ENCODE measurements at places on chromosomes 1 and 21.

DNA sequence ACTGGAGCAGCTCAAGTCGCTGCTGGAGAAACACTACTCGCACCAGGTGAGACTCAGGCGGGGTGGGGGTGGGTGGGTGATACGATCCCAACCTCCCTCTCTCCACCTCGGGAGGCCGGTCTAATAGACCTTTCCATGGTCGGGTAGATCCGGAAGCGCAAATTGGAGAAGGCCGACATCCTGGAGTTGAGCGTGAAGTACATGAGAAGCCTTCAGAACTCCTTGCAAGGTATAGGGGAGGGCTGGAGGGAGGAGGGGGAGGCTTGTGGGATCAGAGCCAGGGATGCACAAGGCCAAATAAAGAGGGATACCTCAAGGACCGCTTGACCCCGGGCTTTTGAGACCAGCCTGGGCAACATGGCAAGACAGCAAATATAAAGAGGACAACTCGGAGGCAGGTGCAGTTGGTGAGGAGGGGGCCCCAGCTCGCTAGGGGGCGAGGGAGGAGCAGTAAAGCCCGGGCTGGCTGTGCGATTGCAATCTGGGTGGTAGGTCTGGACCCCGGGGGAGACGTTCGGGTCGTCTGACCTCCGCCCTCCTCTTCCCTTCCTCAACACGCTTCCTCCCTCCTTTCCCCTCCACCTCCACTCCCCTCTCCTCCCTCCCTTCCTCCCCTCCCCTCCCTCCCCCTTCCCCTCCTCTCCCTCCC, 546 bp downstream of the HES3 start:
- DNase-seq = no peak

- DNase-seq = no peak
These were observed 1.8 kb downstream of the RAB13 start for GRCh38 chr1:153984123-153984894.

- no peak for DNase-seq
These were observed 15.9 kb downstream of the SHISA4 start for GRCh38 chr1:201904579-201904978.

DNA sequence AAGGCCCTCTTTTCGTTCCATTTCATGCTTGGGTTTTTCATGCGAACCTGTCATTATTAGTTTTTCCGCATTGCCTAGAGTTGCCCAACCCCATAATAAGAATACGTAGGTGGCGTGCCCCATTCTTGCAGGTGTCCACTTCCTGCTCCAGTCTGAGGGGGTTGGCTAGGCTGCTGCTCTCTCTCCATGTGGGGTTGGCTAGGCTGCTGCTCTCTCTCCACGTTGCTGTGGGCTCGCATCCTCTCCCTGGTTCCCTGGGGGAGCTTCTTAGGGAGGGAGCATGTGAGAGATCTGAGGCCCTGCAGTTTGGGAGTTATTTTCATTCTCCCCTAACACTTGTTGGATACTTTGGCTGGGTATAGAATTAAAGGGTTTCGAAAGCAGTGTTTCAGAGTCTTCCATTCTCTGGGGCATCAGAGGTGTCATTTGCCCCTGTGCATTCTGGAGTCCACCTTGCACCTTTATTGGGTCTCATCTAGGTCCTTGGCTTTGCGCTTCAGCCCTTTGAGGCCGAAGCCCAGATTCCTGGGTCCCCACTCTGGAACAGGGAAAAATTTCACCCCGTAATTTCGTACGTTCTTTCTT, 8.6 kb downstream of the C1orf35 start:
- no peak for DNase-seq

GRCh38 chr1:15308135-15308534, 61.1 kb downstream of the FHAD1 start:
- no peak for DNase-seq

DNA sequence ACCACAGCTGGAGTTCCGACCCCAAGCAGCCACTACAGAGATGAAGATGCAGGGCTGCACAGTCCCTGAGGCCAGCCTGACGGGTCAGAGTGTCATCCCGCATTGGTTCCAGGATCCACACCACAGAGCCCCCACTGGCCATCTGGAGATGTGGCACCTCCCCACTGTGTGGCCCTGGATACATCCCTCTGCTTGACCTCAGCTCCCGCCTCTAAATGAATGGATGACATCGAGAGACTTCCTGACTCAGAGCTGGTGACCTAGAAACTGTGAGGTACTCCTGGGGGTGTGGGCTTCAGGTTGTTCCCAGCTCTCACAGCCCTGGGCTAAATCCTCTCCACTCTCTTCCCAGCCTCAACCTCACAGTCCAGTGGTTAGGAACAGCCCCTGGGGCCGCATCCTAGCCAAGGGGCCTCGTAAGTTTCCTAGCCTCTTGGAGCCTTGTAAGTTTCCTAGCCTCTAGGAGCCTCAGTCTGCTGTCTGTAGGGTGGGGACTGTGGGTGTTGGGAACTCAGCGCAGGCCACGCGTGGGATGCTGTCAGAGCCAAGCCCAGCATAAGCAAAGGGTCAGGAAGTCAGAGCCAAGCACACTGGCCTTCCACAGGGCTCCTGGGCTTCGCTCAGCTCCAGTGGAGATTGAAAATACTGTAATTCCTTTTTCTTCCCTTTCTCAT, 87.5 kb upstream of the RUNX3 start:
- DNase-seq = no peak
